AML-193 (cell line): ENCODE measurements at places on chromosomes 12 and 14.

GRCh38 chr14:61379639-61380184, 58.3 kb downstream of the PRKCH start:
- no peak for DNase-seq

DNA sequence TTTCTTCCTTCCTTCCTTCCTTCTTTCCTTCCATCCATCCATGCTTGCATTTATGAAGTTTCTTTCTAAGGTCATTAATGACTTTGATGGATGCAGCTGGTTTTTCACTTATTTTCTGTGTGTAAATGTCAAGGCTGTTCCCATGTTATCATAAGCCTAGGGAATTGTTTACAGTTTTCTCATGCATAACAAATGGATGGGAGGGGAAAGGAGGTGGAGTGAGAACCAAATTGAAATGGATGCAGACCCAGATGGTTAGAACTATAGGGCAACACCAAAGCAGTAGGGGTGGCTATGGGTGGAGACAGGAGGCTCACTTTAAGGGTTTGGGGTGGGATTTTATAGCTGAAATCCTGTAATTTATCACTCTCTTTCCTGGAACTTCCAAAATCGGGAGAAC, 146.2 kb downstream of the TPH2 start:
- no peak for DNase-seq

- DNase-seq = no peak
Observed at GRCh38 chr14:58104808-58105207, 47.2 kb downstream of the ARMH4 start.

DNA sequence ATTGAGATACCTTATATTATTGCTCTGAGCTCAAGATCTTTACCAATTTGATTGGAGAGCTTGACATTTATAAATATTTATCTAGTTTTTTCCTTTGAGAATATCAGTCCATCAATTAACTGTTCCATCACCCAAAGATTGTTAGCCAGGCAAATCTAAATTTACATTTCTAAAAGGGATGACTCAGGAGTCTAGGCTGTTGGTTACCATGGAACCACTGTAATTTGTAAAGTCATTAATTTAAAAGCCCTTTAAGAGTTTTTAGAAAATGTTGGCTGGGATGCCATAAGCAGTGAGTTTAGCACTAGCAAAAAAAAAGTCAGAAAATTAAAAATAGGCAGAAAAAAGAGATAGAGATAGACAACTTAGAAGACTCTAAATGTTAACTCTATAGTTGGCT, 19.5 kb upstream of the SERPINA1 start:
- no peak for DNase-seq

DNA sequence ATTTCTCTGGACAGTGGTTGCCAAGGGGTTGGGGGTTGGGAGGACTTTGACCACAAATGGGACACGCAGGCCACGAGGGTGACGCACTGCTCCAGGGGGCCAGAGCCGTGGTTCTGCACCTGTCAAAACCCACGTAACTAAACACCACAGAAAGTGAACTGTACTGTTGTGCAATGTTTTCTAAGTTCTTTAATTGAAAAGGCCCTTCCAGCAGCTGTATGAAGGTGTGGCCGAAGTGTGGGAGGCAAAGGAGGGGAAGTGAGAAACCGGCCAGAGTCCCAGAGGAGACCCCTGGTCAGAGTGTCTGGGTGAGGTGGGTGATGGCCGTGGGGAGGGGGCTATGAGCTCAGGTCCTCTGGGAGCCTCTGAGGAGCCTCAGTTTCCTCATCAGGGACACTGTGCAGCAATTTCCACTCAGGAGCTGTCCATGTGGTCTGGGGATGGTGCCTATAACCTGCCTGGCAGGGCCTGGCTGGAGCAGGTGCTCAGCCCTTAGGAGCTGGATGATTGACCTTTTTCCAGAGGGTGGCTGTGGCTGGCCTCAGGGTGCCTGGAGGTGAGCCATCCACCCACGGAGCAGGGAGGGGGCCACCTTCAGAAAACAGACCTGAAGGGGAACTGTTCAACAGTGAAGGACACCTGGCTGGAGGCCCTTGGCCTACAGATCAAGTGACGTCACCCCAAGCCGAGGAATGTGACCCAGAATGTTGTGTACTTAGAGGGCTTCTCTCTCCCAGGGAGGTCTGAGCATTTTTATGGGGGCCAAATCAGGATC, 9.8 kb upstream of the BDKRB2 start:
- no peak for DNase-seq

GRCh38 chr12:111404362-111405148, 1.2 kb upstream of the SH2B3 start:
- no peak for DNase-seq

DNA sequence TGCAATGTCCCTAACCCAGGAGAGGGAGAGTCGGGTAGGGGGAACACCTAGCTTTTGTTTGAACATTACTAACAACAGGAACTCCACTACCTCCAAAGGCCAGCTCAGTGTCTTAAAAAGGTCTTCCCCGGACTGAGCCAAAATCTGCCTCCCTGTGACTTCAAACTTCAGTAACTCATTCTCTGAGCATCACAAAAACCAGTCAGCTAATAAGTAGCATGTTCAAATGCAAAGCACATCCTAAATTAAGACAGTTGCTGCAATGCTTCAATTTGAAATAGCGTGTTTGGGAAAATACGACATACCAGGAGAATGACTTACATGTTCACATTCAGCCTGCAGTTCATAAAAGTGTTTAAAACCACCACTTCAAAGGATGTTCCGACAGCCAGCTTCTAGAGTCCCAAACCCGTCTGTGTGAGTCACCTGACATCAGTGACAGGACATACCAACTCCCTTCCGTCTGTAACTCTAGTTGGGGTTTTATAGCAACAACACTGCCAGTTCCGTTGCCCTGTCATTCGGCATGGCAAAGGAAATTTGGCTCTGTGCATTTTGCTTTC, 13.0 kb downstream of the ZFP36L1 start:
- DNase-seq = no peak

DNA sequence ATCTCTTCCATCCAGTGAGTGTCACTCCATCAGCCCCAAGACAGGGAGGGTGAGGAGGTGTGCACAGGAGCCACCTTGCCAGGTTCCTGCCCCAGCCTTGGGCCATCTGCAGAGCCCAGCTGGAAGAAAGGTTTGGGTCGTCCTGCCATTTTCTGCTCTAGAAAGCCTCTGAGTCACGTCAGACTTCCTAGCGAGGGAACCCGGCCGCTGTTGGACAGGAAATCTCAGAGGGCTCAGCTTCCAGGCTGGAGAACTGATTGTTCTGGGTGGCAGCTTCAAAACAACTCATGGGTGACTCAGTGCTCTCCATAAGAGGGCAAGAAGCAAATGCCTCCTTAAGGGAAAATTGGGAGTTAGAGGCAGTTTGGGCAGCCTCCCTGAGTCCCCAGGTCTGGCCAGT, 16.6 kb downstream of the HIP1R start:
- no peak for DNase-seq

- DNase-seq = no peak
Observed at GRCh38 chr14:22838631-22839041, 2.3 kb downstream of the MMP14 start.

GRCh38 chr12:21696625-21697024, 39.0 kb upstream of the LDHB start:
- DNase-seq = no peak

DNA sequence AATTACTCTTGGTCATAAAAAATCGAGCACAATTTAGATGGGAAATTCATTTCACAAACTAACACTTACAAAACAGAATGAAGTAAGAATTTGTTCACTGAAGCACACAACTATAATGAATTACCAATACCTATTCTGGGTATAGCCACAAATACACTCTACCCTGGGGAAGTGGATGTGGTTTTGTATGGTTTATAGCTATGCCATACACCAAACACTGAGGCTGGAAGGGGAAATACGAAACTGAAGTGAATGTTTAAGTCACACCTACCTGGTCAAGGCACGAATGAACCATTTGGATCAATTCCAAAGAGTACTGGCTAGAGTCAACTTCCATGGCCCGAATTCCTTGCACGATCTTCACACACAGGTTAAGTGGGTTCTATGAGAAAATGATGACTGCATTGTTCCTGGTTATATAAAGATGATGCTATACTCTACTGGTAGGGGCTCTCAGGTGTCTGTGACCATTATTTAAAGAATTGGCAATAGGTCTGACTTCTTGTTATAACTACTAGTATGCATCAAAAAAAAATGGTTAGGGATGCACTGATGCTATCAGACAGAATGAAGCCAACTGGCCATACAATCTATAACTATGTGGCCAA, 12.8 kb downstream of the NEK9 start:
- DNase-seq = no peak

- no peak for DNase-seq
Observed at GRCh38 chr12:116183741-116184141, 93.8 kb downstream of the MED13L start.

- DNase-seq = no peak
Observed at GRCh38 chr12:111431772-111432171, 26.0 kb downstream of the SH2B3 start.

GRCh38 chr14:29458547-29458946, 469.1 kb downstream of the PRKD1 start:
- DNase-seq = no peak

DNA sequence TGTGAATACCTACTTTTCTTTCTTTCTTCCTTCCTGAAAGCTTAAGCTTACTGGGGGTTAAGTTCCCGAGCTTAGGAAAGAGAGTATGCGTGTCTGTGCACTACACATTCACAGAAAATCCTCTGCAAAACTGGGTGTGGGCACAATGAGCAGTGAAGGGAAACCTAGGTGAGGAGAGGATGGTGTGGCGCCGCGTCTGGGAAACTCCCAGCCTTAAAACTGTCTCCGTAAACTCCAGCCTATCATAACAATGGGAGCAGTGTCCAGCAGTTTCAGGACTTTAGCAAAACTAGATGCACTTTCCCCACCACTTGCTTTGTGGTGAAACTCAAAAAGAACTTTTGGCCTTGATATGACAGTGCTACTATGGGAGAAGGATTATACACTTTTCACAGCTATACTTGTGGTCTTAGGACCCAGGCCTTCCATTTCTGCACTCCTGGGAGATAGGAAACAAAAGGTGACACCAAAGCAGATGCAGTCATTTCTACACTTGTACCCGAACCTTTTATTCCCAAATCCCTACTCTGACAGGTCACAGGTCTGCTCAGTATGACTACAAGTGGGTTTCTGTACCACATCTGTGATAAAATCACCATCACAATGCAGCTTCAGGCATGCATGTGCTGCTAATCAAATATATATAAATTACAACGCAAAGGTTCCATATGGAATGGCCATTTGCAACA, 10.4 kb downstream of the AKAP5 start:
- DNase-seq = no peak

DNA sequence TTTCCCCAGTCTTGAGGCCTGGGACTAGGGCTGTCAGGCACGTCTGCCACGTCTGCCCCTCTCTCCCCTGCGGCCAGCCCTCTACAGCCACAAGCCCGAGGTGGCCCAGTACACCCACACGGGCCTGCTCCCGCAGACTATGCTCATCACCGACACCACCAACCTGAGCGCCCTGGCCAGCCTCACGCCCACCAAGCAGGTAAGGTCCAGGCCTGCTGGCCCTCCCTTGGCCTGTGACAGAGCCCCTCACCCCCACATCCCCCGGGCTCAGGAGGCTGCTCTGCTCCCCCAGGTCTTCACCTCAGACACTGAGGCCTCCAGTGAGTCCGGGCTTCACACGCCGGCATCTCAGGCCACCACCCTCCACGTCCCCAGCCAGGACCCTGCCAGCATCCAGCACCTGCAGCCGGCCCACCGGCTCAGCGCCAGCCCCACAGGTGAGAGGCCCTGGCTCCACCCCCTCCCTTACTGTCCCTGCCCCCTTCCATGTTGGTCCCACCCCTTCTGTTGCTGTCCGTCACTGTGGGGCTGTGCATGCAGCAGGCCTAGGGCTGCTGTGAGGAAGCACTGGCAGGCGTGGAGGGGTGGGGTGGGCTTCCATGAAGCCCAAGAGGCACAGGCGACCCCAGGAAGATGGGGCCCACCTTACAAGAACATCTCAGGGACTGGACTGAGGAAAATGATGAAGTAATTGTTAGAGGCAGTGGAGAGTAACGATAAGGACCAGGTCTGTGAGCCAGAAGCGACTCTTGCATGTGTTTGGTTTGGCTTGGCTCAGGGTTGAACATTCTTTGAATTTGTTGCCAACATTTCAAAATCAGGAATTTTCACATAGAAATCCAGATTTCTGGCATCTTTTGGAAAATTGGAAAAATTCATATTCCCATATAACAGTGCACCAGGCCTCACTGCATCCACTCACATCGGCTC, 16.8 kb downstream of the C12orf43 start:
- DNase-seq = no peak

GRCh38 chr14:52694761-52695480, 437 bp downstream of the ERO1A start:
- DNase-seq = peak; percentile 45
